Left ventricle myocardium superior (tissue), 1 donor: ENCODE measurements at places on chromosomes 16 and 17.

- DNase-seq: no peak
Observed at GRCh38 chr17:40952661-40953060, 14.1 kb downstream of the KRT39 start.

DNA sequence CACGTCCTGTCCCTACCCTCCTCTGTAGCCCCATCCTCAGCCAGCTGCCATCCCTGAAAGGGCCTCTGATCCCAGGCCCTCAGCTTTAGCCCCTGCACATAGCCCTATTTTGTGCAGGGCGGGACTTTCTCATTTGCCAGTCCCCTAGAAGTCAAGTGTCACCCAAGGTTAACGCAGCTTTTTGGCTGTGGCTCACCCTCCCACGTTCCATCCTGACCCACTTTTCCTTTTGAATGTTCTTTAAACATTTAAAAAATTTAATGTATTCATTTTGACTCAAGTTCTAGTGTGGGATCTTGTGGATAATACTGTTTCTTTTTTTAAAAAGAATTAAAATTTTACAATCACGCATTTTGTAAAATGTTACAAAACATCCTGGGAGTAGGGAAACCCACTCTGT lies 62.2 kb upstream of the LGALS9 start:
- no peak for DNase-seq

DNA sequence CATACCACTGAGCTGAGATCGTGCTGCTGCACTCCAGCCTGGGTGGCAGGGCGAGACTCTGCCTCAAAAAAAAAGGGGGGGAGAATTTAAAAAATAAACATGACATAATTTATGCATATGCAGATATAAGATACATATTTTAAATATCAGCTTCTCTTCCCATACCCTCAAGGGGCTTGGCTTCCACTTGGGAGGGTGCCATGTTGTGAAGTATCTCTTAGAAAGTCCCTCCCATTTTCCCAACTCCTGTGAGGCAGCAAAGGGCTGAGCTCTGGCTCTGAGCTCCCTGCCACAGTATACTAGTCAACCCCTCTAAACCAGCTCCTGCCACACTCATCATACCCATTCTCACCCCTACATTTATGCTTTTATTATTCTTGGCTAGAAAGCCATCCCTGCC lies 39.4 kb downstream of the MYH11 start:
- no peak for DNase-seq

- no peak for DNase-seq
Observed at GRCh38 chr17:42639525-42640113, 19.5 kb upstream of the TUBG2 start.

DNA sequence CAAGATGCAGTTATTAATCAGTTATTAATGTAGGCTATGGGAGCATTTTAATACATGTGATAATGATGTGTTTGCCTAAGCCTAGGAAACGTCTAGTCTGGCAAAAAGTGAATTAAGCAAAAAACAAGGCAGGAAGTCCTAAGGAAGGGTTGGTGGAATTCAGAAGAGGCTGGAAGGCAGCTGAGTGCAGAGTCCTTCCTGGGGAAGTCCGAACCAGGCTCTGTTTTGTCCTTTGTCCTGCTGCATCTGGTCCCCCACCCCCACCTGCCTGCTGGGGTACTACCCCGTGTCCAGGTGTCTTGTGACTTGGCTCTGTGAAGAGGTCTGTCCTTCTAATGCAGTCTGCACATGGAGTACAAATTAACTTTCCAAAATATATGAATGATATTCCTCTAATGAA lies 1.5 kb upstream of the MYH10 start:
- no peak for DNase-seq

DNA sequence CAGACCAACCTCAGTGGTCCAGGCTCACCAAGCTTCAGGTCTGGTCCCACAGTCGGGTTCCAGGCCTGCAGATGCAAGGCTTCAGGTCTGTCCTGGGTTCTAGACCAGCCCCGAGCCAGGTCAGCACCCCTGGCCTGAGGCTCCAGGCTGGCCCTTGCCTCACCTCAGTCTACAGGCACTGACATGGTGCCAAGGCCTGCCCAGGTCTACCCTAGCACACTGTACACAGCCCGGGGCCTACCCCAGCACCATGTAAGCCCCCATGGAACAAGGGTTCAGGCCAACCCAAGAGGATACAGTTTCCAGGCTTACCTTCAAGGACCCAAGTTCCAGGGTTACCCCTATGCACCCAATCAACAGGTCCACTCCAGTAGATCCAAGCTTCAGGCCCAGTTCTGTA lies 26.8 kb downstream of the ZFP1 start:
- no peak for DNase-seq
